ENCODE measurements at places on chromosomes 4 and X.

DNA sequence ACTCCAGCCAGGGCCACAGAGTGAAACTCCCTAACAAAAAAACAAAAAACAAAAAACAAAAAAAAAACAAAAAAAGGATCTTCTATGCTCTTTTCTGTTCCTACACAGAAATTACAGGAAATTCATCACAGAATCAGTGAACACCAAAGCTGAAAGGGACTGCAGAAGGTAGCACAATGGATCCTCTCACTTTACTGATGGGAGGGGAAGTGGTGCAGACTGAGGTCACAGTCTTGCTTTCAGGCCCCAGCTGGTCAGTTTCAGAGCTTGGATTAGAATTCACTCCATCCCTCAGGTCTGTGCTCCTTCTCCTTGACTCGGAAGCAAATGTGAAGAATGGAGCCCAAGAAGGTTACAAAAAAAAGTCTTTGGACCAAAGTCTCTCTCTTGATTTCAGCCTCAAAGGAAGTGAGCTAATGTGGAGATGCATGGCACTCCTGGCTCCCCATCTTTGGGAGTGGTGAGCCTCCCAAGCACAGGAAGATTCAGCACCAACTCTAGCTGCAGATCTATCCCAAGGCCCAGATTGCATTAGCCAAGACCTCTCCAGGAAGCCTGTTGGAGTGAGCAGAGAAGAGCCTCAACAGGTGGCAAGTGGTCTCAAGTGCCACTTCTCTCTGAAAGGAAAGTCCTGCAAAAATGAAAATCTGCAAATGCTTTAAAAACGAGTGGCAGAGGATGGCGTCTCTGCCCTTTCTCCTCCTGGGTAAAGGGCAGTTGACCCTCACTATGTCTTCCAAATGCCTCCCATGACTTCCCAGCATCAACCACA lies 176.0 kb downstream of the MAML3 start:
- DNase-seq, result no peak

- DNase-seq, result no peak
These were observed 54.1 kb downstream of the SRPX start for GRCh38 chrX:38166478-38167083.

GRCh38 chr4:152207378-152207720 lies 328.5 kb downstream of the FBXW7 start:
- DNase-seq, result no peak

GRCh38 chrX:12936947-12937346 lies 30.5 kb downstream of the TLR8 start:
- no peak for DNase-seq

DNA sequence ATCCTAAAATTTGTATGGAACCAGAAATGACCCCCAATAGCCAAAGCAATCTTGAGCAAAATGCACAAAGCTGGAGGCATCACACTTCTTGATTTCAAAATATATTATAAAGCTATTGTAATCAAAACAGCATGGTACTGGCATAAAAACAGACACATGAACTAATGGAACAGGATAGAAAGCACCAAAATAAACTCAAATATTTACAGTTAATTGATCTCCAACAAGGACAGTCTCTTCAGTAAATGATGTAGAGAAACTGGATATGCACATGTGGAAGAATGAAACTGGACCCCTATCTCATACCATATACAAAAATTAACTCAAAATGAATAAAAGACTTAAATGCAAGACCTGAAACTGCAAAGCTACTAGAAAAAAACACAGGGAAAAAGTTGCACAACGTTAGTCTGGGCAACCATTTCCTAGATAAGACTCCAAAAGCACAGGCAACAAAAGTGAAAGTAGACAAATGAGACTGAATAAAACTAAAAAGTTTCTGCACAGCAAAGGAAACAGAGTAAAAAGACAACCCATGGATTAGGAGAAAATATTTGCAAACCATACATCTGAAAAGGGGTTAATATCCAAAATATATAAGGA lies 64.9 kb downstream of the CD99L2 start:
- DNase-seq, result no peak

DNA sequence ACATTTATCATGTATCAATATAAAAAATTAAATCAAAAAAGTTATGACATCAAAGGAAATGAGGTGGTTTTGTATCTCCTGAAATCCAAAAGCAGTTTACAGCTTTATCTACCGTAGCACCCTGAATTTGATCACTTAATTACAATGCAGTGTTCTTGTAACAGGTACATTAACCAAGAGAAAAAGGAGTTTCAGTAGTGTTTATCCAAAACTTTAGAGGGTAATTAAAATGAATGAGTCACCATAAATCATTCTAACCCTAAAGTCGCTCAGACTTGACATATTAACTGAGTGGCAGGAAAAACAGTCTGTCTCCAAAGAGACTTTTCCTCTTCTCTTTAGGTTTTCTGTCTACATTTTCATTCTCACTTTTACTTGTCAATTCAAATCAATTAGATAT lies 907.6 kb upstream of the EPHA5 start:
- no peak for DNase-seq

GRCh38 chr4:155749041-155749440 lies 9.8 kb upstream of the GUCY1B1 start:
- DNase-seq, result no peak

- no peak for DNase-seq
These were observed 922.0 kb downstream of the NLGN4X start for GRCh38 chrX:5306654-5307121.

DNA sequence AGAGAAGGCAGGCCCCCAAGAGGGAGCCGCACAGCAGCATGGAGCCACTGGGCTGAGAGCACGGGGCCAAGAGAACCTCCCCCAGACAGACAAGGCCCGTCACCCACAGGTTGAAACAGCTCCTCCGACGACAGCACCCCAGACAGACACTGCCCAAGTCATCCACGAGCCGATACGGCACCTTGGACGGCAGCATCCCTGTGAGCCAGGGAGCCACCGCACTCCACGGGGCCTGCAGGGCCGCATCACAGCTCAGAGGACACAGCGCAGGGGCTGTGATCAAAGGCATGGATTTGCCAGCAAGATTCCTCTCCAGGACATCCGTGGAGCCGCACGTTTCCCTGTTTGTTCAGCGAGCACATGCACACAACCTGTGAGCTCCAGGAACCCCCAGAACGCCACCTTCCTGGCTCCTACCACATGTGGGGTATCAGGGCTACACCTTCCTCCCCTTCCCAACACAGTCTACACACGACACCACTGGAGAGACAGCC lies 3.9 kb downstream of the CTBP1 start:
- DNase-seq, result no peak

GRCh38 chr4:85966373-85966772 lies 393.5 kb downstream of the MAPK10 start:
- DNase-seq, result no peak

GRCh38 chrX:39258331-39258730 lies 457.1 kb downstream of the MID1IP1 start:
- DNase-seq, result no peak

DNA sequence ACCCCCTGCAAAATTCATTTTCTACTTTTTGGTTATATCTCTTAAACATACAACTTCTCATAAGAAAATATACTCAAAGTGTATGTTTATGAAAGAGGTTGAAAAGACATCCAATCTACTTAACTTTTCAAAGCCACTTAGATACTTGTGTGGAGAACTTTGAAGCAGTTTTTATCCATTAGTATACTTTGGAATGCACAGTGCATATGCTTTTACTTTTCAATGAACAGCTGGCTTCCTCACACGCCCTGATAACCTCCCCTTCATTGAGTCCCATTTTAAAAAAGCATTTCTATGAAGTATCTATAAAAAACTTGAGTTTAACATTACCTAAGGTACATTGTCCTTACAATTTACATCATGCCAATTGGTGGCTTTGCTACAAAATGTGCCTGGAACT lies 73.8 kb downstream of the VEGFC start:
- DNase-seq, result no peak

GRCh38 chr4:186258216-186258811 lies 7.7 kb upstream of the F11 start:
- peak; percentile 4 for DNase-seq

DNA sequence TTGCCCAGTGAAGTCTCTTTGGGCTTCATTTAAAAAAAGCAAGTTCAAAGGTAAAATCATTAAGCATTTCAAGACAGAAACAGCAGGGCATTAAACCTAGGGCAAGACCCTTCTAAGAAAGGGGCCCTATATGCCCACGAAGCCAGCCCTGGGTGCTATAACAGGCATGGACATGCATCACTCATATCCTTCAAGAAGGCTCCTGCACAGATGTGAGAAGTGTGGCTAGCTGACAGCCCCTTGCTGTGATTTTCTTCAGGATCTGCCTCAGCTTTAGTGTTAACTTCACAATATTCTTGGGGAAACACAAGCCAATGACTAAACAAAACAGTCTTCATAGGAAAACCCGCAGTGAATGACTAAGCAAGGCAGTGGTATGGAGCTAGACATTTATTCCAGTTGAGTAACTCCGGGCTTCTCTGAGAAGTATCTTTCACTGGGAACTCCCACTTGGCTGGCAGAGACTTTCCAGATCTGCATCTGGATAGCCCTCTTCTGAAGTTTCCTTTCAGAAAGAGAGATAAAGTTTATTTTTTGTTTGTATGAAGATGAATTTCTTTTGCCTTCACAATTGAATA lies 11.9 kb upstream of the MAOA start:
- DNase-seq, result no peak

GRCh38 chrX:101190736-101191135 lies 28.9 kb upstream of the DRP2 start:
- DNase-seq, result no peak

GRCh38 chr4:136935871-136936270 lies 596.4 kb downstream of the PCDH18 start:
- no peak for DNase-seq

GRCh38 chrX:27254656-27255055 lies 208.5 kb downstream of the PPP4R3C start:
- peak; percentile 13 for DNase-seq

- no peak for DNase-seq
These were observed 60.2 kb downstream of the PDGFRA start for GRCh38 chr4:54289316-54289715.

- DNase-seq, result no peak
These were observed 1.2 kb downstream of the TAF1 start for GRCh38 chrX:71367396-71367795.

DNA sequence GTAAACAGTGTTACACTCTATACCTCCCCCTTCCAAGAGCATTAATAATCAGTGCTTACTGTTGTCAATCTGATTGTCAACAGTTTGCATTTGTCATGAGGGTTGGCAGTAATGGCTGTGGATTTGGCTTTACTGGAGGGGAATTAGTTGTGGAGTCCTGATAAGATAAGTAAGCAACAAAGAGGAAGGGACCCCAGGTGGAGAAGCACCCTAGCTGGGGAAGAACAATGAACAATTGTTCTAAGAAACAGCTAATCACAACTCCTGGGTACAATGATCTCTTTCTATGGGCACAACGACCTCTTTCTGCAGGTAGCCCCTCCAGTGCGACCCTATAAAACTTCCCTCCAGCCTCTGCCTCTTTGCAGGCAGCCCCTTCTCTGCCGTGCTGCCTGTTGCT lies 53.2 kb upstream of the CDKN2AIP start:
- no peak for DNase-seq

- DNase-seq, result no peak
These were observed 54.4 kb downstream of the PPP3CA start for GRCh38 chr4:101292901-101293300.

DNA sequence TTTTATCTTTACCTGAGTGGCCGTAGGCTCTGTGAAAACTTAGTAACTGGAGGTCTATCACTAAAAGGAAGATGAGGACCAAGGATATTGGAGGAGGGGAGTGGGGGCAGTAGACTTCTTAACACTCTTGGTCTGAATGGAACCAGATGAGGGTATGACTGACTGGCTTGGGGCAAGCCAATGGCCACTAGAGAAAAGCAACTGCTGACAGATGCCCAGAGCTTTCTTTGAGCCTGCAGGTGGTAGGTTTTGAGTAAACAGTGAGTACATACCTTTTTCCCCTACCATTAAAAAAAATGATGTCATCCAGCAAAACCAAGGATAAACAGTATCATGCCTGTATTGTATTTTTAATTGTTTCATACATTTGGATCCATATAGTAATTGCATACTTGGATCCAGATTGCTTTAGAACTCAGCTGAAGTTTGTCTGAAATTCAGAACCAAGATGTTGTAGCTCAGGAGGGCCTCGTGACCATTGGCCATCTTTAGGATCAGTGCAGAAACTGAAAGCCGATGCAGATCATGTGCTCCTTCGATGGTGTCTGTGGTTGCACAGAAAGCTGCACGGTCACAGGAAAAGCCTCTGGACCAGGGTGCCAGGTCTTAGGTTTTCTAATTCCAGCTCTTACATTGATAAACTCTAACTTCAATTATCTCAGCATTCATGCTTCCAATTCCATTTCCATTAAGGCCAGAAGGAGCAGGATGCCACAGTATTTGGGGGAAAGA lies 131.0 kb downstream of the PDGFRA start:
- DNase-seq, result no peak

- DNase-seq, result peak; percentile 62
These were observed 32.4 kb upstream of the MYOZ2 start for GRCh38 chr4:119103263-119103662.

- DNase-seq, result no peak
These were observed 34.6 kb upstream of the PLK4 start for GRCh38 chr4:127846061-127846460.

DNA sequence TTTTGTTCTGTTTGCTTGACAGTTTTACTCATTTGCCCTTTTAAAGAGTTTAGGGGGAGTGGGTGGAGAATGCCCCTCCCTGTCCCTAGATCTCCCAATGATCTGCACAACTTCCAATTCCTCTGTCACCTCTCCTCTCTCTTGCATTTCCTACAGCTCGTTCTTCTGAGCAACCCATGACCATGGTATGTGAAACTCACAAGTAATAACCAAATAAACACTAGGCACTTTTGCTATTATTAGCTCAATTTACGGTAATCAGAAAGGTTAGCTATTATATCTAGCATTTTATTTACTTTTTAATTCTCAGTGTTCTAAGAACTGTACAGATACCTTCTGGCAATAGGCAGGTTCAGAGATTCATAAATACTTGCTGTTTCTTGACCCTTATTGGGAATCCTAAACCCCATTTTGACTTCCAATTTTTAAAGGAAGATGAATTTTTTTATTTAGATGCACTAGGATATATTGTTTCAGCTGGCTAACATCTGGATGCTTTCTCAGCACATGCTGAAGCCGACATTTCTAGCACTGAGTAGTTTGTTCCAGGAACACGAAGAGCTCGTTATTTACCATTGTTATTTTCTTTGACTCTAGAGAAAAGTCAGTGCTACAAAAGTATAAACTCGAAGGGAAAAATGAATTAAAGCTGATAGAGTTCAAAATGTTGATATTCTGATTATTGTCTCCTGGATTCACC lies 194.7 kb upstream of the TLL1 start:
- no peak for DNase-seq

GRCh38 chr4:26207631-26208030 lies 113.2 kb upstream of the RBPJ start:
- DNase-seq, result no peak

Data from SIG-M5 (cell line).